ENCODE measurements at places on chromosomes 5 and 9.
A peak's percentile ranks its signal among the peaks of the same experiment; 100 is the strongest.

DNA sequence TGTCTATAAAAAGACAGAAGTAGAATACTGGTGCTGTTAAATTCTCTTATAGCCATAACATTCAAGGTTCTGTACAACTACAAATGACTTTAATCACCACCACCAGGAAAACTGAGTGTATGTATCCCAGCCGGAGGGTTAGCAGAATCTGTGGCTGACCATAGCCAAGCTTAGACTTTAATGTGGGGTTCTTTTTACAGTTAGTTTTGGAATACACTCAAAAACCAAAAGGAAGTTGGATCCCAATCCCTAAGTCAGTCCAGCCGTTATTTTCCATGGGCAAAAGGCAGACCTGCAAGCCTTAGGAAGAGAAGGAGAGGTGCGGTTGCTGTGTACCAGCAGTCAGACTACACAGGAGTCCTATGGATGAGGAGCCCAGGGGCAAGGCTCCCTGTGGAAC, 179.8 kb downstream of the ENC1 start:
- DNase-seq: no peak

DNA sequence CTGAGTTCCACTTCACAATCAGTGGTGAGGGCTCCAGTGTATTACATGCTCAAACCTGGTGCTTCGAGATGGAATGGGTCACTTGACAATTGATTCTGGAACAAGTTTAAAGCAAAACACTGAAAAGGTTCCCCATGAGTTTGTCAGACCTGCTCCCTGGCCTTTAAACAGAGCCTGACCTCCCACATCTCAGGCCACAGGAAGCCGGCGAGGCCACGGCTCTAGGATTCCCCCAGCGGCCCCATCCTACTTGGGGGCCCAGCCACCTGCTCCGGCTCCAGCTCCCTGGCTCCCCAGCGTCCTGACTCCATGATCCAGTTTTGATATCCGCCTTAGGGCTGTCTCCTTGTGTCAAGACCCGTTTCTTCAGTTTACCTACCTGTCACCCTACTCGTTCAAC, 62.0 kb downstream of the TTLL11 start:
- DNase-seq: no peak

DNA sequence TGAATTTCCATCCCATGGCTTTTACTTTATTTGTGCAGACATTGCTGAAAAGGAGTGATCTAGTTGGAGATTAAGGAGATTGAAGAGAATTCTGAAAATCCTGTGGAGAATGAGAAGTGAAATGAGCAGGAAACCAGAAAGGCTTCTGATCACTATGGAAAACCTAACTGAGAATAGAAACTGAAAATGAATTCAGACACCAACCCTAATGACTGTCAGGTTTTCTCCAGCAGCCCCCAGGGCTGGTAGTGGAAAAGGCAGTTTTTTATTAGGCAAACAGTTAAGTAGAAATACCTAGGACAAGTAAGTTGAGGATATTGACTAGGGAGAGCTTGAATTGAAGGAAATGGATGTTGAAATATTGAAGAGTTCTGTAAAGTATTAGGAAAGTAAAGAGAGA, 14.7 kb upstream of the ARRDC3 start:
- no peak for DNase-seq

GRCh38 chr5:88889189-88890069, 6.4 kb upstream of the MEF2C start:
- DNase-seq: no peak

DNA sequence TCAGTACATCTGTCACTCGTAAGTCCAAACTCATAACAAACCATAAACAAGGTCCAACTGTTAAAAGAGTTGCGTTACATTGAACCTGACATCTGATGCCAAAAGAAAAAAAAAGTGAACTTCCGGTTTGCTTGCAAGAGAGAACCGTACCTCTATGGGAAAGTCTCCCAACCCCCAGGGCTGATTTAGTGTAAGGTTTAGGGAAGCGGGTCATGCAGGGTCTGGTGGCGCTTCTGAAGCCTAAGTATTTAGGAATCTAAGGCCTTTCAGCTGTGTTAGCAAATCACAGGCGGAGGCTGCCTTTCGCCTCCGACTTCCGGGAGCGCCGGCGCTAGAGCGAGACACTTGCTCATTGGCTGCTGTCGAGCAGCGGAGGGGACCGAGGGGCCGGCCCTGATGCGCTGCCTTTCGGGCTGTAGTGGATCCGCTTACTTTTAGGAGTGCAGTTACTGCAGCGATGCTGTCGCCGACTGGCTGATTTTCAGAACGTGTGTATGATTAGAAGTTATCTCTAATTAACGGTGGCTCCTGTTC, 12.0 kb upstream of the GNPDA1 start:
- DNase-seq: peak; percentile 82

- DNase-seq: no peak
Observed at GRCh38 chr5:93072831-93073459, 508.1 kb downstream of the NR2F1-AS1 start.

GRCh38 chr9:98117984-98118639, 910 bp downstream of the TRIM14 start:
- no peak for DNase-seq

All from stimulated activated CD8-positive, alpha-beta memory T cell treated with anti-CD3 and anti-CD28 coated beads, Interleukin-2, amount 100 ng/mL, for 48 hours (primary cell).